Kidney (tissue), 22 donors: ENCODE measurements at places on chromosomes 4 and X. TPM values are rescaled to one million over a fixed set of nuclear protein-coding genes. Genes with fewer than 3 reads are reported as not detected.
A peak's percentile ranks its signal among the peaks of the same experiment; 100 is the strongest.

The SPANXD gene
- not detected for polyA plus RNA-seq

The KCNIP4 gene
- 9.8 TPM for polyA plus RNA-seq

The CASP3 gene
- 7.3 TPM for polyA plus RNA-seq

The GLOD5 gene
- polyA plus RNA-seq: 12.6 TPM

The CNOT6L gene
- polyA plus RNA-seq: 5.8 TPM

The OPHN1 gene
- polyA plus RNA-seq: 1.9 TPM

DNA sequence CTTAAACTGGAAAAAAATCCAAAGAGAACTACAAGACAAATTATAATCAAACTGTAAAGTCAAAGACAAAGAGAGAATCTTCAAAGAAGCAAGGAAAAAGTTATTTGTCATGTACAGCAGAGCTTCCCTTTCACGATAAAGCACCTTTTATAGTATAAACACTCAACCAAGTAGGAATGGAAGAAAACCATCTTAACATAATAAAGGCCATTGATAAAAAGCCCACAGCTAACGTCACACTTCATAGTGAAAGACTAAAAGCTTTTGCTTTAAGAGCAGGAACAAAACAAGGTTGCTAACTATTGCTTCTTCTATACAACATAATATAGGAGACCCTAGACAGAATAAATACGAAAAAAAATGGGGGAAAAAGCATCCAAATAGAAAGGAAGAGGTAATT lies 595.7 kb upstream of the POU3F4 start:
- no peak for DNase-seq

DNA sequence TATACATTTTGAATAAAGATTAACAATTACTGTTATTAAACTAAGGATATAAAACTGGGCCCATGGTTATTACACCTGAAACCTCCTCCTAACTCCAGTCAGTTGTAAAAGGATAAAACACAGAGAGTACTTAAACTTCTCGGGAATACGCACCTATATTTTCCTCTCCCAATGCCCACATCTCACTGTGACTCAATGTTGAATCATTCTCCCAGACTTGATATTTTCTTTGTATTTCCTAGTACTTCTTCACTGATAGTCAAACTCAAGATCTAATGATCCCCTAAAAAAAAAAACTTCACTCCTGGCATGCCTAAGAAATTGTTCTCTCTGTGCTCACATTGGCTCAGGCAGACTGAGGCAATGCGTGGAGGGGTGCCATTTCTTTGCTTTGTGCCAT lies 212.5 kb upstream of the DKK2 start:
- no peak for DNase-seq

DNA sequence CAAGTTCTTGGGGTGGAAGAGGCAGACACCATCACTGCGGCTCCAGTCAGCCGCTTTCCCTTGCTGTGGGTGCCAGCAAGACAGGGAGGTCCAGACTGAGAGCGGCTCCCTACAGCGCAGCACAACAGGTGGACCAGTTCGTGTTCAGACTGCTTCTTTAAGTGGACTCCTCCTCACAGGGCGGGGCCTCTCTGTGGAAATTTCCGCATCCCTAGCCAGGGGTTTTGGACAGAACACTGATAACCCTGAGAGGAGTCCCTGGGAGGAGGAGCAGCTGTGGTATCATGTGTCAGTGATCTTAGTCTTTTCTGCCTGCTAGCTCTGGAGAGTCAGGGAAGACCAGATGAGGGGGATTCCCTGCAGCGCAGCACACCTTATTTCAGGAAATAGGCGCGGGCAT lies 48.5 kb downstream of the MAGEC2 start:
- peak; percentile 31 for DNase-seq

GRCh38 chr4:72394012-72394663 lies 174.9 kb downstream of the ADAMTS3 start:
- no peak for DNase-seq

- DNase-seq: peak; percentile 39
Observed at GRCh38 chrX:111244235-111244750, 26.0 kb downstream of the CAPN6 start.

- no peak for DNase-seq
Observed at GRCh38 chr4:6475492-6476020, 3.1 kb upstream of the PPP2R2C start.

GRCh38 chr4:123399627-123400358 lies 3.2 kb downstream of the SPRY1 start:
- peak; percentile 73 for DNase-seq

DNA sequence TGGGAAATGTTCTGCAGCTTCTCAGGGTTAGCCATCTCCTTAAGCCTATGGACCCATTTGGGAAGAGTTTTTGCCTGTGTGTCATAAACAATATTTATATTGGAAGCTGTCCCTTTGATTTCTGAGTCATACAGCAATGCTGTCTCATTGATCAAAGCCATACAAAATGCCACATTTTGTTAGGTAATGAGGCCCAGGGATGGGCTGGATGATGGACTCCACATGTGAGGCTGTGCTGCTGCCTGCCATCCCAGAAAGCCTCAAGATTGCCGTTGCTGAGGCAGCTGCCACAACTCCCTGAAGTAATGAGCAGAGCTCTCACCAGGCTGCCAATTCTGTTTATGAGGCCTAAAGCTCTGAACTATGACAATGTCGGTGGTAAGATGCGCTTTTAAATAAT lies 12.2 kb upstream of the GJB1 start:
- DNase-seq: no peak

DNA sequence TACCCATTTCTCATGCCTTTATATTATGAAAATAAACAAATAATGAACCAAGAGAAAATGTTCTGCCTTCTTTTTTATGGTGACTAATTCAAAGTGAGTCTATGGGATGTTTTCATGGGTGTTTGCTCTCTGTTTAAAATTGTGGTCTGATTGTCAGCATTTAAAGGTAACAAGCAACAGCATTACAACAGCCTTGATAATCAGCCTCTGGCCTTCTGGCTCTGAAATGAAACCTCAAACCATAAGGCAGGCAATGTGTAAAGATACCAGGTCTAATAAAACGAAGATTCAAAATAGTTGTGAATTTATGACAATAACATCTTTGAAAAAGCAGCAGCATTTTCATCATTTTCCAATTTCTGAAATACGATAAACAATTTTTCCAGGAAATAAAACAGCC lies 63.7 kb downstream of the FAM13A start:
- DNase-seq: no peak
